ENCODE measurements at places on chromosomes 5 and 9. TPM values are rescaled to one million over a fixed set of nuclear protein-coding genes. Genes with fewer than 3 reads are reported as not detected.

The SLC27A6 gene
- not detected for total RNA-seq

The ARID3C gene
- total RNA-seq, result 1.6 TPM

The KCNIP1 gene
- total RNA-seq, result not detected

The CTXN3 gene
- not detected for total RNA-seq

The PFN3 gene
- not detected for total RNA-seq

The NTRK2 gene
- 0.16 TPM for total RNA-seq

The CRB2 gene
- not detected for total RNA-seq

The GLDC gene
- 0.96 TPM for total RNA-seq

The SPATA6L gene
- total RNA-seq, result 0.99 TPM

The ACER2 gene
- 1.2 TPM for total RNA-seq

The PLAC8L1 gene
- total RNA-seq, result 0.64 TPM

The PTGDS gene
- not detected for total RNA-seq

The ITK gene
- total RNA-seq, result 203 TPM

The SHLD3 gene
- 1.9 TPM for total RNA-seq

The CAPSL gene
- total RNA-seq, result 1.1 TPM

The ACOT12 gene
- total RNA-seq, result not detected

The CATSPER3 gene
- 0.51 TPM for total RNA-seq

The LCN1 gene
- not detected for total RNA-seq

The RAPGEF6 gene
- total RNA-seq, result 35.9 TPM

The SVEP1 gene
- total RNA-seq, result 0.10 TPM

The PPP2R2B gene
- total RNA-seq, result 0.46 TPM

The SLC34A1 gene
- total RNA-seq, result 0.07 TPM

The C5orf52 gene
- total RNA-seq, result not detected

The C7 gene
- not detected for total RNA-seq

The LVRN gene
- 0.31 TPM for total RNA-seq

The RNF183 gene
- total RNA-seq, result not detected

The HRCT1 gene
- not detected for total RNA-seq

The MELK gene
- 55.1 TPM for total RNA-seq

The PNPLA7 gene
- total RNA-seq, result 3.7 TPM

The PELO gene
- 23.0 TPM for total RNA-seq

The TAF11L5 gene
- not detected for total RNA-seq

The PDZD2 gene
- total RNA-seq, result 0.08 TPM

The EQTN gene
- total RNA-seq, result not detected

The NPR2 gene
- total RNA-seq, result 16.2 TPM

The KCNV2 gene
- not detected for total RNA-seq

The PCDHB3 gene
- total RNA-seq, result not detected

The OTULINL gene
- 16.5 TPM for total RNA-seq

The PPP3R2 gene
- total RNA-seq, result not detected

The OR1Q1 gene
- 0.35 TPM for total RNA-seq

The C9orf153 gene
- 0.39 TPM for total RNA-seq
